Activated CD4-positive, alpha-beta memory T cell treated with anti-CD3 and anti-CD28 coated beads, Interleukin-2, amount 10 ng/mL, durations not matched to agents 7 days and 5 days (primary cell): ENCODE measurements at places on chromosomes 5 and 9. TPM values are rescaled to one million over a fixed set of nuclear protein-coding genes. Genes with fewer than 3 reads are reported as not detected.

DNA sequence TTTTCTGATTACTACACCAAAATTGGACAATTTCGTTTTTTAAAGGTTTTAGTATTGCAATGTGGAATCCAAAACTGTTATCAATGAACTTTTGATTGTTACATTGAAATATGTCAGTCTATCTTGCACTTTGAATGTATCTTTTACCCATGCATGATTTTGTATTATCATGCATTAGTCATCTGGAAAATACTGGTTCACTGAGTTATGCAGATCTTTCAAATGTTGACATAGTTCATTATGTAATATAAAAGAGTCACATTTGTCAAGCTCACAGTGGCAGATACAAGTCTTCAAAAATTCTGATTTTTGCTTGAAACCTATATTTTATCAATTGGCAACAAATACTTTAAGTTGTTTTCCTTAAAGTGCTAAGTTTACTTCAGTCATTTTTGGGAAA is 85.2 kb downstream of the NR3C1 start:
- no peak for DNase-seq

- no peak for DNase-seq
Observed at GRCh38 chr5:158801268-158801667, 298.4 kb downstream of the EBF1 start.

TICAM2 gene
- 2.5 TPM for total RNA-seq

ADRA1B gene
- total RNA-seq = not detected

ZMAT2 gene
- 52.0 TPM for total RNA-seq

GRCh38 chr5:10886497-10886896 is 125.5 kb upstream of the DAP start:
- DNase-seq = no peak
